ENCODE measurements at places on chromosomes 3 and 15. TPM values are rescaled to one million over a fixed set of nuclear protein-coding genes. Genes with fewer than 3 reads are reported as not detected.
A peak's percentile ranks its signal among the peaks of the same experiment; 100 is the strongest.

DNA sequence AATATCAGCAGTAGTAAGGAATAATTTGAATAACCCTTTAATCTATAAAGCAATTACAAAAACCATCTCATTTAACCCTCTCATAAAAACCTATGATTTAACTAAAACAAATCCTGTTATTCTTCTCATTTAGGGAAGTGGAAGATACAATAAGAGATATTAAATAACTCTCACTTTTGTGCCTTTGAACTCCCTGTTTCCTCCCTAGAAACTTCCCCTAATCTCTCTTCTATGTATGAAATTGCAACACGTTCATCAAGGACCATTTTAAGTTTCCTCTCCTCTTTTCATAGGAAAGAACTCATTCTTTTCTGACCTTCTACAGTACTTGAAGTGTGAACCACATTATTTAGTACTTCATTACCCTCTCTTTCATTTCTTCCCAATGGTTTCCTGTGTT lies 18.8 kb upstream of the FAM81A start:
- no peaks in the 10 kb centered on the region for H3K4me1 ChIP-seq
- peaks cover 4% of the 10 kb centered on the region for H3K27me3 ChIP-seq
- H3K27ac ChIP-seq, result no peak overlapping the region
- H3K36me3 ChIP-seq, result no peaks in the 10 kb centered on the region

GRCh38 chr3:156158656-156159295 lies 38.4 kb downstream of the KCNAB1 start:
- no peak for DNase-seq
- no peaks in the 10 kb centered on the region for H3K27me3 ChIP-seq
- peak overlapping the region; percentile 24 for H3K27ac ChIP-seq
- H3K4me1 ChIP-seq, result peaks cover 16% of the 10 kb centered on the region
- H3K36me3 ChIP-seq, result peaks cover 6% of the 10 kb centered on the region

GRCh38 chr3:58016710-58017109 lies 8.5 kb downstream of the FLNB start:
- H3K27ac ChIP-seq, result no peak overlapping the region
- DNase-seq, result no peak
- peaks cover 12% of the 10 kb centered on the region for H3K4me1 ChIP-seq
- H3K27me3 ChIP-seq, result no peaks in the 10 kb centered on the region
- H3K4me3 ChIP-seq, result no peak overlapping the region

- H3K27me3 ChIP-seq, result no peaks in the 10 kb centered on the region
- no peaks in the 10 kb centered on the region for H3K36me3 ChIP-seq
- DNase-seq, result no peak
- no peaks in the 10 kb centered on the region for H3K4me1 ChIP-seq
These were observed 361.4 kb upstream of the CFAP20DC start for GRCh38 chr3:59411186-59411585.

- no peak for DNase-seq
- no peaks in the 10 kb centered on the region for H3K27me3 ChIP-seq
- no peaks in the 10 kb centered on the region for H3K36me3 ChIP-seq
- H3K27ac ChIP-seq, result no peak overlapping the region
These were observed 67.4 kb downstream of the TCF12 start for GRCh38 chr15:56985856-56986255.

DNA sequence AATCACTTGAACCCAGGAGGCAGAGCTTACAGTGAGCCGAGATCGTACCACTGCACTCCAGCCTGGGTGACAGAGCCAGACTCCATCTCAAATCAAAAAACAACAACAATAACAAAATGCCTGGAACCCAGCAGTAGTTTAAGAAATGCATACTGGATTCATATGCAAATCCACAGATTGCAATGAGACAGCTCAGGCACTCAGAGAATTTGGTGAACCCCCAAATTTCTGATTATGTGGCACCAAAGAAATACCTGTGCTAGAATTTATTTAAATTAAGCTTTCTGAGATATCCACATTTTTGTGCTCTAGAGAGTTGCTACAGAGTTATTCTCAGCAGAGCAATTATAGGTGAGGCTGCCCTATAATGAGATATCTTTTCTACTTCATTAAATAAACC lies 29.7 kb downstream of the SPATA16 start:
- no peaks in the 10 kb centered on the region for H3K4me1 ChIP-seq
- no peak overlapping the region for H3K4me3 ChIP-seq
- H3K36me3 ChIP-seq, result no peaks in the 10 kb centered on the region
- H3K27me3 ChIP-seq, result no peaks in the 10 kb centered on the region
- DNase-seq, result no peak

GRCh38 chr3:152626226-152626625 lies 208.7 kb upstream of the P2RY1 start:
- H3K4me1 ChIP-seq, result peaks cover 4% of the 10 kb centered on the region
- no peak for DNase-seq
- no peak overlapping the region for H3K4me3 ChIP-seq
- H3K27me3 ChIP-seq, result no peaks in the 10 kb centered on the region

GRCh38 chr3:175070946-175071345 lies 211.8 kb downstream of the NAALADL2 start:
- H3K27ac ChIP-seq, result no peak overlapping the region
- DNase-seq, result no peak
- H3K4me3 ChIP-seq, result no peak overlapping the region
- H3K27me3 ChIP-seq, result no peaks in the 10 kb centered on the region

DNA sequence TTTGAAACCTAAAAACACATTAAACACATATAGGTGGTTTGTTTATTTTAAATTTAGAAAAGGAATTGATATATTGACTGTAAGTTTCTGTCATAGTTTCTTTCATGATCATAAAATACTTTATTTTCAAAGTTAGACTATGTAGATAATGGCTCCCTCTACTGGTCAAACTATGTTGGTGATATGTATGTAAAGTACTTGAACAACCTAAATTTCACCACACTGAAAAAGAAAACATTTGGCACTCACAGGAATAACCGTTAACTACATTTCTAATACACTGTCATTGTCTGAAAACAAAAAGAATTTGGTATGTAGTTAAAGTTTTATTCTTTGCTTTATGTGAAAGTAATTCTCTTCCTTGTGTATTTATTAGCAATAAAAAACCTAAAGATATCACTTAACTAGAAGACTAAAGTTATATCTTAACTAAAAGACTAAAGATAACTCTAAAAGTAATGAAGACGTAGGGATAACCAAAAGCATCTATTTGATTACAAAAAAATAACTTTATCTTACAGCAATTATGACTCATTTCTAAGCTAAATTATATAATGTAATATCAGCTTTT lies 427.5 kb downstream of the VGLL3 start:
- no peaks in the 10 kb centered on the region for H3K36me3 ChIP-seq
- peaks cover 18% of the 10 kb centered on the region for H3K4me1 ChIP-seq
- H3K27me3 ChIP-seq, result peaks cover 3% of the 10 kb centered on the region
- no peak overlapping the region for H3K4me3 ChIP-seq

DNA sequence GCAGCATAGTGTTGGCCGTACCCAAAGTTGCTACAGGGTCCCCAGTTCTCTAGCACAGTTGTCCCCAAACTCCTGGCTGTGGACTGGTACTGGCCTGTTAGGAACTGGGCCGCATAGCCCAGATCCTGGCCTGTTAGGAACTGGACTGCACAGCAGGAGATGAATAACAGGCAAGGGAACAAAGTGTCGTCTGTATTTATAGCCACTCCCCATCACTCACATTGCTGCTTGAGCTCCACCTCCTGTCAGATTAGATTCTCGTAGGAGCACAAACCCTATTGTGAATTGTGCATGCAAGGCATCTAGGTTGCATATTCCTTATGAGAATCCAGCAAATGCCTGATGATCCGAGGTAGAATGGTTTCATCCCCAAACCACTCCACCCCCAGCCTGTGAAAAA lies 604.0 kb upstream of the LMCD1 start:
- no peak for DNase-seq
- H3K4me1 ChIP-seq, result no peaks in the 10 kb centered on the region
- peaks cover 1% of the 10 kb centered on the region for H3K27me3 ChIP-seq
- no peak overlapping the region for H3K4me3 ChIP-seq

GRCh38 chr15:85913461-85913860 lies 118.7 kb upstream of the KLHL25 start:
- H3K36me3 ChIP-seq, result peaks cover 8% of the 10 kb centered on the region
- H3K4me1 ChIP-seq, result peaks cover 3% of the 10 kb centered on the region
- no peak overlapping the region for H3K4me3 ChIP-seq
- H3K27ac ChIP-seq, result no peak overlapping the region
- H3K27me3 ChIP-seq, result no peaks in the 10 kb centered on the region
- no peak for DNase-seq

- no peaks in the 10 kb centered on the region for H3K36me3 ChIP-seq
- no peak for DNase-seq
- H3K4me3 ChIP-seq, result no peak overlapping the region
- H3K27me3 ChIP-seq, result no peaks in the 10 kb centered on the region
These were observed 30.3 kb upstream of the CTNNB1 start for GRCh38 chr3:41169023-41169422.

GRCh38 chr3:141777957-141778813 lies 15.0 kb downstream of the GRK7 start:
- H3K4me3 ChIP-seq, result no peak overlapping the region
- no peaks in the 10 kb centered on the region for H3K27me3 ChIP-seq
- no peak overlapping the region for H3K27ac ChIP-seq
- no peak for DNase-seq
- H3K4me1 ChIP-seq, result peaks cover 2% of the 10 kb centered on the region

DNA sequence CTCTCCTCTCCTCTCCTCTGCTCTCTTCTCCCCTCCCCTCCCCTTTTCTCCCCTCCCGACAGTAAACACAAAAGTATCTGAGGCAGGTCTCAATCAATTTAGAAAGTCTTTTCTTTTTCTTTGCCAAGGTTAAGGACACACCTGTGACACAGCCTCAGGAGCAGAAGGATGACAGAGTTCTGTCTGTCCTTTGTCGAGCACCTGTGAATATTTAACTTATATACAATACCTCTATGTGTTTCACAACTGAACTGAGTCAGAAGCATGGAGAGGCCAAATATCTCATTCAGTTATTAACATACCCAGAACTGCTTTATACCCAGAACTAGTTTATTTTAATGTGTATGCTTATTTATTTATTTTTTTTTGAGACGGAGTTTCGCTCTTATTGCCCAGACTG lies 81.1 kb upstream of the ROBO1 start:
- no peak overlapping the region for H3K4me3 ChIP-seq
- no peaks in the 10 kb centered on the region for H3K27me3 ChIP-seq
- DNase-seq, result no peak
- no peaks in the 10 kb centered on the region for H3K4me1 ChIP-seq

- no peaks in the 10 kb centered on the region for H3K4me1 ChIP-seq
- H3K27ac ChIP-seq, result no peak overlapping the region
- H3K27me3 ChIP-seq, result peaks cover 3% of the 10 kb centered on the region
- no peak overlapping the region for H3K4me3 ChIP-seq
These were observed 30.2 kb downstream of the NCEH1 start for GRCh38 chr3:172680684-172681083.

GRCh38 chr15:70530503-70530902 lies 232.9 kb downstream of the UACA start:
- no peaks in the 10 kb centered on the region for H3K27me3 ChIP-seq
- no peaks in the 10 kb centered on the region for H3K36me3 ChIP-seq
- peaks cover 34% of the 10 kb centered on the region for H3K4me1 ChIP-seq
- no peak overlapping the region for H3K4me3 ChIP-seq
- H3K27ac ChIP-seq, result no peak overlapping the region

DNA sequence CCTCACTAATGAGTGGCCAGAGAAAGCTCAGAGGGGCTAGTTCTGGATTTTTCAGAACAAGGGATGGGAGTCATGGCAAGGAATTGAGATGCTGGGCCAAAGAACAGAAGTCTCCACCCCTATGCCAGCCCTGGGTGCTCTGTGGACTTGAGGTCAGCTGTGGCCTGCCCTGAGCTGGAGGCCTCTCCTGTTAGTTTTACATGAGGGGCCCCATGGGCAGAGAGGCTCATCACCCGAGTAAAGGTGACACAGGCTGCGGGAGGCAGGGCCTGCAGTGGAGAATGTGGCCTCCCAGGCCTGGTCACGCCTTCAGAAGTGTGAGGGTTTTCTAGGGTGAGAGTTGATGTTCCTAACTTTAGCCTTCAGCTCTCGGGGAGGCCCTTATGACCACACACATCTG lies 44.9 kb downstream of the ABHD5 start:
- H3K36me3 ChIP-seq, result no peaks in the 10 kb centered on the region
- no peak overlapping the region for H3K27ac ChIP-seq
- H3K4me1 ChIP-seq, result no peaks in the 10 kb centered on the region
- no peak for DNase-seq

GRCh38 chr3:169754711-169755110 lies 10.1 kb downstream of the TERC start:
- DNase-seq, result no peak
- H3K4me1 ChIP-seq, result no peaks in the 10 kb centered on the region
- no peaks in the 10 kb centered on the region for H3K27me3 ChIP-seq
- no peak overlapping the region for H3K27ac ChIP-seq

DNA sequence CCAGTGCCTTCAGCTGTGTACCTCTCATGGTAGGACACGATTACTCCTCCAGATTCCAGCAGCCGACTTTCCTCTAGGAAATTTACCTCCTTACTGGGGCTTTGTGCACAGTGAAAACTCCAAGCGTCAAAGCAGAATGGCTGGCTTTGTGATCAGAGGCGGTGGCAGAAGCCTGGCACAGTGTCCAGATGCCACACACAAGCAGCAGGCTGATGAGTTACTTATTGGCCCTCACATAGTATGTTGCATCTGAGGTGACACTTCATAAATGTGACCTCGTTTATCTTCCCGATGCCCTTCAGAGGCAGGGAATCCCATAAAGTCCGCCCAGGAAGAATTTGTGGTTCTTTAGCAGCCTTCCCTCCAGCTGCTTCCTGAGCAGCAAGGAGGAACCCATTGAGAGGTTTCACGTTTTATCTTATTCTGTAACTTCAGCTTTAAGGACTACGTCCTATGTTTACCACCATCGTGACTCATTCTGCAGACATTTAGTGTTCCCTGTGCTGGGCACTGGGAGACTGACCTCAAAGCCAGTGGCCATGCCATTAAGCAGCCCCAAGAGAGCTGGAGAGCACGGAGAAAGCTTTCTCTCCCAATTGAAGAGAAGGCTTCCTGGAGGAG lies 107.1 kb upstream of the C15orf61 start:
- H3K27me3 ChIP-seq, result no peaks in the 10 kb centered on the region
- no peaks in the 10 kb centered on the region for H3K36me3 ChIP-seq
- H3K4me1 ChIP-seq, result peaks cover 2% of the 10 kb centered on the region
- no peak for DNase-seq

GRCh38 chr3:23377928-23378672 lies 175.0 kb downstream of the UBE2E2 start:
- no peaks in the 10 kb centered on the region for H3K4me1 ChIP-seq
- H3K4me3 ChIP-seq, result no peak overlapping the region
- no peaks in the 10 kb centered on the region for H3K27me3 ChIP-seq
- no peak overlapping the region for H3K27ac ChIP-seq
- no peaks in the 10 kb centered on the region for H3K36me3 ChIP-seq
- no peak for DNase-seq

GRCh38 chr3:13567684-13568514 lies 19.0 kb downstream of the FBLN2 start:
- no peak for DNase-seq
- peaks cover 24% of the 10 kb centered on the region for H3K27me3 ChIP-seq
- no peak overlapping the region for H3K4me3 ChIP-seq
- peaks cover 14% of the 10 kb centered on the region for H3K4me1 ChIP-seq

SMCO1 gene
- total RNA-seq, result not detected

GATM gene
- total RNA-seq, result 51.2 TPM

PLA2G4E gene
- 1.0 TPM for total RNA-seq

DNAH12 gene
- total RNA-seq, result 0.22 TPM

DLL4 gene
- 12.5 TPM for total RNA-seq

WDR49 gene
- 0.76 TPM for total RNA-seq

GCHFR gene
- total RNA-seq, result 5.0 TPM

ALS2CL gene
- total RNA-seq, result 0.51 TPM

C3orf49 gene
- total RNA-seq, result not detected

CLDN1 gene
- total RNA-seq, result not detected

SAMMSON gene
- total RNA-seq, result not detected

THSD4 gene
- 12.3 TPM for total RNA-seq

KNL1 gene
- 4.0 TPM for total RNA-seq

ARRDC4 gene
- total RNA-seq, result 16.9 TPM

CXCR6 gene
- not detected for total RNA-seq
